ENCODE measurements at places on chromosomes 12 and 14.

- no peak for DNase-seq
Observed at GRCh38 chr14:72644038-72644437, 249.9 kb downstream of the DPF3 start.

- DNase-seq: no peak
Observed at GRCh38 chr12:40963751-40964150, 224.4 kb upstream of the PDZRN4 start.

DNA sequence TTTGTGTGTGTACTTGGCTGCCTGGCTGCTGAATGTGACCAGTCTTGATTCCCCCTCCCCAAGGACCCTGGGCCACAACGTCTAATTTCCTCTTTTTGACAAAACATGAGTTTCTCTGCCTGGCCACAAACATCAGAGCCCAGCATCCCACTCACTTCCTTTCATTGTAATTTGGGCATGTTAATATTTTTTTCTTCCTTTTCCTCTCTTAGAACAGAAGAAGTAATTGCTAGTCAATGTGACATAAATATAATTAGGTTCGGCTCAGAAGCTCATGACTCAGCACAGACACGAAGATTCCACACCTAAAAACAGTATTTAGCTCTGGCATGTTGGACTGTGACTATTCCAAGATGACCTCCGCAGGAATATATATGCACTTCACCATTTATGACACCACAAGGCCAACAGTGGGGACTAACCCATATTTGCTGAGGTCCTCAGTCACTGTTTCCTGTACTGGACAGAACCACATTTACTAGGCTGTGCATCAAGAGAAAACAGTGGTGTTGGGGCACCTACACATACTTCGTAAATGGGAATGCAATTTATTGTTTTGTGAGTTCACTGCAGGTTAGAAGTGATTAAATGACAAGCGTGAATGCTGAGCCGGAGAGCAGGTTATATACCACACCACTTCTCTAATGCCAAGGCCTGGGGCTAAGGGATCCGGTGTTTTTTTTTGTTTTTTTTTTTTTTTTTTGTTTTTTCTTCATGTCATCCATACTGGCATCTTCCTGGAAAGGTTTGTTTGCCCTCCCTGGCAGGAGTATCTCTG, 4.2 kb downstream of the GSG1 start:
- DNase-seq: no peak

- DNase-seq: no peak
Observed at GRCh38 chr14:105051182-105052109, 13.8 kb downstream of the GPR132 start.

GRCh38 chr14:88326352-88327103, 3.5 kb upstream of the KCNK10 start:
- DNase-seq: no peak

DNA sequence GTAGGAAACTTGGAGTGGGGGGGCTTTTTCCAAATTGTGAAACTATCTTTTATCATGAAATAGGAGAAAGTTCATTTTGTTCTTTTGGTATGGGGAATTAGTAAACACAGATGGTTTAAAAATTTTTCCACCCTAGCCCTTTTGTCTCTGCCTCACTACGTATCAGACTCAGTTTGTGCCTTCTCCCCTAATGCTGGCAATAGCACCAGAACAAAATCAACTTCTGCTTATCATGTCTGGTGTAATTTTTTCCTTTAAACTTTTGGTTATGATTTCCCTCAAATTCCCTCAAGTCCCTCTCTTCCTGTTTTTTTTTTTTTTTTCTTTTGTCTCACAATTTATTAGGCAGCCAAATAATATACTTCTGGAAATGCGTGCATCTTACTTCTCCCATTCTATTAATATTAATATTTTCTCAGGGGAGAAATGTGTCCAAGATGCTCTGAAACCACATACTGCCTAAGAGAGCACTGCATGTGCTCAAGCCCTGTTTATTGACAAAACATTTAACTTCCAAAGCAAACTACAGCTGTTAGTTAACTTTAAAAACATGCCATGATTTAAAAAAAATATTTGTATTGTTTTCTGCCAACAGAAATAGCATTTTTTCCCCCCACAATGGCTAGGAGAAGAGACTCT, 35.4 kb downstream of the TESPA1 start:
- no peak for DNase-seq

DNA sequence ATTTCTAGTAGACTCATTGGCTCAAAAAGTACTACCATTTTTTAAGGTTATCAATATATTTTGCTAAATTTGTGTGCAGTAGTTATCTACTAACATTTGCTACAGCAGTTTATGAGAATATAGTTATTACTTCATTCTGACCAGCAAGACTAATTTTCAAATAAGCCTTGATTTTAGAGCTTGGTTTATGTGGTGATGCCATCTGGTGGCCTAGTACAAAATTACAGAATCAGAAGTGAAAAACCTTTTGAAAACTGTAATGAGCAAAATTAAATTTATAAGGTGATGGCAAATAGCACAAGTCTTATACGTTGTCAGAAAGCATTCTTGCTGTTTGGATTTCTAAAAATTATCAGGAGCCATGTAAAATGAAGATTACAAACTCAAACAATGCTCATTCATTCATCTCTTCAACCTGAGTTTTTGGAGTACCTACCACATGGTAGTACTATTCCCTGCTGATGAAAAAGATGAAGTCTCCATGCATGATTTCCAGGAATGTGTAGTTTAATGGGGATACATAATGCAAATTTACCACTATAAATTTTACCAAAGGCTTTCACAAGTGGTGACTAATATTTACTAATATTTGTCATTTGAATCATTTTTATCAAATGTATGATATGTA, 51.0 kb downstream of the MAGOHB start:
- peak; percentile 37 for DNase-seq

GRCh38 chr14:32728976-32729375, 209.7 kb upstream of the NPAS3 start:
- no peak for DNase-seq

GRCh38 chr14:104680806-104681688, 8.4 kb upstream of the INF2 start:
- DNase-seq: peak; percentile 85

DNA sequence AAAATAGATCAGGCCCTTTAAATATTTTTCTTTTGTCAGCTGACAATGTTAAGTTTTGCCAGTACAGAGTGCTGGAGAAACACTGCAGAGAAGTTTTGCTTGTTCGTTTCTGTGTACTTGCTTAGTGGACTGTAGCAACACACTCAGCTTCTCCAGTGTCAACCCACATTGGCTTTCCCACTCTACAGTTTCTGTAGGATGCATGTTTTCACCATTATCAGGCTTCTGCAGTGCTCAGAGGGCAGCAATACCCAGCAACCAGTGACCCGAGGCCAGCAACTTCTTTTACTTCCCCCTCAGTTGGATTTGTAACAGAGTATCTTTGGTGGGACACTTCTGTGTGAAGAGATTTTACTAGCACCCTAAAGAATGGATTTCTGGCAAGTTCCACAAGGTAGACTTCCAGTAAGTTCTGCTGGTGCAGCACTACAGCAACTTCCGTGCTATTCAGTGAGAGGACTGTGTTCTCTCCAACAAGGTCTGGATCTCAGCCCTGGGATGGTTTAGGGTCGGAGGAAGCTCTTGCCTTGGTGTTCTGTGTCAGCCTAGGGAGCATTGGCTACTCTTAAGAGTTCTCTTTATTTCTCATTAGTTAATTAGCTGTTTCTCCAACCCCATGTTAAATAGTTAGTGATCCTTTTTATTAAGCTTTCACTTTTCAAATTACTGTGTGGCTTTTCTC, 70.4 kb downstream of the FUT8 start:
- DNase-seq: no peak
